ENCODE measurements at places on chromosomes 4 and X. TPM values are rescaled to one million over a fixed set of nuclear protein-coding genes. Genes with fewer than 3 reads are reported as not detected.

The FAM47E gene
- total RNA-seq = 1.0 TPM

DNA sequence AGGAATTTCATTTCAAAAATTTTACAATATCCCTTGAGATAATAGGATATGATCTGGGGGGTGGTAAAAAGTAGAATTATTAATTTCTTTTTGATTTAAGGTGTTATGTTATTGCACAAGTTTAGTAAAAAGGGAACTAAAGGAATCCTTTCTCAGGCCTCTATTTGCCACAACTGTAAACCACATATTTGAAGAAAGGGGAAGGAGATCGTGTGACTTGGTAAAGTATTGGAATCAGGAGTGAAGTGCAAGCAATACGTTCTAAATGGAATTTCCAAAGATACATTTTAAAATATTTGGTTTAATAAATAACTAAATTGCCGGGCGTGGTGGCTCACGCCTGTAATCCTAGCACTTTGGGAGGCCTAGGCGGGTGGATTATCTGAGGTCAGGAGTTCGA is 35.3 kb upstream of the SCRG1 start:
- no peak for DNase-seq

DNA sequence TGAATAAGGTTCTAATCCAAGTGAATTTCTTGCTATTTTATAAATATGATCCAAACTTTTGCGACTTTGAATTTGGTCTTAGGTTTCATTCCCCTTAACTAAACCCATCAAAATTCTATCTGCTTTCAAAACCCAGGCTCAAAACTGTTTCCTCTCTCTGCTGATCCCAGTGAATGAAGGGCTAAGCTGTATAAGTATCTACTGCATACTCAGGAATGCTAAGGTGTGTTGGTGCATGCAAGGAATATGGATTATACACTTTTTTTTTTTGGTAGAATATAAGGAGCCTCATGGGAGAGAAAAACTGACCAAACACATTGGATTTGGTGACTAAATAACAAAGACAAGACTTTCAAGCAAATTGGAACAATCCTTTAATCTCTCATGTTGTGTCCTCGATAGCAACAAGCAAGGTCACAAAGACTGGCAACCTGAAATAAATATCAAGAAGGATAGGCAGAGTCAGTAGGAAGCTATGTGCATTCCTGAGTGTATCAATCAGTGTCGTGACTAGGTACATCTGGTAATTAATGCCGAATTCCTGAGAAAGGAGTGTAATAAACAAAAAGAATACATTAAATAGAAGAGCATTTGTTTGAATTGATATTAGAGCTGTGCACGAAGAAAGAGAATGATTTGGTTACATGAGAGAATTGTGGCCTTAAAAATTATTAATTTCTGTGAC is 74.3 kb upstream of the KCTD8 start:
- DNase-seq = no peak

The SMIM20 gene
- total RNA-seq = 7.4 TPM

GRCh38 chrX:31555506-31555905 is 483.7 kb upstream of the FTHL17 start:
- no peak for DNase-seq

DNA sequence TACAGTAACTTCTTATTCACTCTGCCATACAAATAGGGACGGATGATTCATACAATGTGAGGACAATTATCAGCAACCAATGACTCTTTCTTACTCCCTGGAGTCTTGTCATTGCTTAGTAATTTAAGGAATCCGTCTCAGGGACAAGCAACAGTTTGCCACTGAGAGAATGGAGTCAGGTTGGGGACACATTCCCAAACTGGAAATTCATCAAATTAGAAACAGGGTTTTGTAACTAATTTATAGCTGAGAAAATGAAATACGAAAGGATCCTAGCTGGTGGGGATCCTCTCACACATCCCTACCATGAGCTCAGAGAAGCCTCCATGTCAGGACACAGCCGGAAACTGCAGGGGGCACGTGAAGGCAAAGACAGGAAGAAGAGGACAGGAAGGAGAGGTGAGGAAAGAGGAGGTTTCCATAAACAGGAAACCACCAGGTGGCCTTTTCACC is 50.4 kb upstream of the KDR start:
- no peak for DNase-seq

- DNase-seq = no peak
Measured at GRCh38 chr4:87566276-87566675, 37.1 kb upstream of the SPARCL1 start.

DNA sequence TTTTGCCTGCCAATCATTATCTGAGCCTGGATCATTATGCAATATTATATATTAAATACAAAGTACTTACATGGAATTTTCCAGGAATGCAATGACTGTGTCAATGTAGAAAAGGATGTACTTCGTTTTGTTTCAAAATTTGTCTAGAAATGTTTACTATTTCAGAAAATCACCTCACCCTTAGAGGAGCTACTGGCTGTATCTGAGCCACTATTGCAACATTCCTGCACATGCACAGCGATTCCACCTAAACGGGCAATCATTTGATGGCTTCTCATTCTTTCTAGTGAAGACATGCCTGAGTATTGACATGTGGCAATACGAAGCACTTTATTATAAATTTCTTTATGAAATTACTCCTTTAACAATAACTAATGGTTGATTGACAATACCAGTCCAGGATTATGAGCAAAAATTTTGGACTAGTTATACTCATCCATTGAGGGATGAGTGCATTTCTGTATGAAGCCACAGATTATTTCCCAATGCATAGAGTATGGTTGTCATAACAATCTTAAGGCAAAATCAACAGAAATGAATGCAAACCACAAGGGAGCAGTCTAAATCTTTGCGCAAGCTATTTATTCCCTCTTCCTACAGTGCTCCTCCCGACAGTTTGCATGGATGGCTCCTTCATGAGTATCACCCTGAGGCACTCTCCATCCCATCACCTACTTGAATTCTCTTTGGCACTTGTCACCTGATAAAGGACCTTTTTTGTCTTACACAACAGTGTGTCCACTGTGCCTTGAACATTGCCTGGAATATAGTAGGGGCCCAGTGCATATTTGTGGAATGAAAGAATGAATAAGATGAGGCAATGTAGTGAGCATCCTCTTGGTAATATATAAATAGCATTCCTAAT is 35.8 kb upstream of the MMAA start:
- no peak for DNase-seq

- DNase-seq = no peak
Measured at GRCh38 chrX:24860140-24860539, 155.6 kb downstream of the ARX start.

DNA sequence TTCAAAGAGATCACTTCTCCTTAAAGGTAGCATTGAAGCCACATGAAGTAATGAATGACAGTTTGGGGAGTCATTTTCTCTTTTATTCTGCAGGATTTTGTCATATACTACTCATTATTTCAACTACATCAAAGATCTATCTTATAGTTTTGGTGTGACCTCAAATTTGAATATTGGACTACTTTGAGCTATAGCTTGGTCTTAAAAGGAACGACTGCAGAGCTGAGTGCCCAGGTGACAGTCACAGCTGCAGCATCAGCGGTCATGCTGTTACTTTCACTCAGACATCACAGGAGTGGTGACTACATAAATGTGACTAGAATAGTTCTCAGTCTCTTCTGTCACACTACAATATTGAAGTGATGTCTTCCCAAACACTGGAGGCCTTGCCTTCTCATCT is 10.7 kb upstream of the SPCS3 start:
- no peak for DNase-seq

The CACNA1F gene
- total RNA-seq = 0.69 TPM

DNA sequence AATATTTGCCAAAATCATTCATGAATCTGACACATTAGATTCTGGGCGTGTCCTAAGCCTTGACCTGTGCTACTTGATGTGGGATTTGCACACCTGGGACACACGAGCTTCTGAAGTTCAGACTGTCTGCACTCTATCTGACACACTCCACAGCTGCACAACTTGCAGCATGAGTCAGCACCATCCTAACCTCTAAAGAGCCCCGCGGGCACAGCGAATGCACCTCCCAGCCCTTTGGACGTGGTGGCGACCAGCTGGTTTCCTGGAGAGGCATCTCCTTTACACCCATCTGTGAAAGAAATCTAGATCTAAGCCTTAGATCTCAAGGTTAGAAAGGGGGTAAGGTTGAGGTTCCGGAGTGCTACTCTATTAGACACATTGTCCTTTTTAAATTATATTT is 69.2 kb downstream of the SORBS2 start:
- no peak for DNase-seq

- no peak for DNase-seq
Measured at GRCh38 chrX:73863268-73863667, 300.3 kb downstream of the CHIC1 start.

DNA sequence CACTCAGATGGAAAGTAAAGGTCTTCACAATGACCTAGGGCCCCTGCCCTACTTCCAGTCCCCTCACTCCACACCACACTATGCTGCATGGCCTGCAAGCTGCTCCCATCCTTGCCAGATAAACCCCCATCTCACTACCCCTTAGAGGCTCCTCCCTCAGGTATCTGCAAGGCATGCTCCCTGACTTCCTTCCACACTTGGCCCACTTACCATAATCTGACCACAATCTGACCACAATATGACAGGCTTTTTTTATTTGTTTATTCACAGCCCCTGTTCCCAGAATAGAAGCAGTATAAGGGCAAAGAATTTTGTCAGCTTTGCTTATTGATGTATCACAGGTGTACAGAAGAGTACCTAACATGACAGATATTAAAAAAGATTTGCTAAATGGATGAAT is 124.7 kb downstream of the CAMK2D start:
- DNase-seq = peak; percentile 29

DNA sequence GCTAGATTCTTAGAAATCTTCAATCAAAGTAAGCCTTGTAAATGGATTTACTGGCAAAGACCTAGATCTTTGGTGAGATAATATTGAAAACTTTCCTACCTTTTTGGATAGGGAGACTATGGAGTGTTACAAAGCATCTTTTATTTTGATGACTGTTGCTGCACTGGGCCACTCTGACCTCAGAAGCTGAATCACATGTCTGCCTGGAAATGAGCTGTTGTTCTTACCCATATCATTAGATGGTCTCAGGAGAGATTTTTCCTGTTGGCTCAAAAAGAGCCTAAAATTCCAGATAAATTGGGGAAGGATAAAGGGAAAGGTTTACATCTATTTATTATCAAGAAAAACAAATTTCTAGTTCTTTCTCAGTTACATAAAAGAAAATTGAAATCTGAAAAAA is 127.5 kb upstream of the BMP3 start:
- DNase-seq = no peak

DNA sequence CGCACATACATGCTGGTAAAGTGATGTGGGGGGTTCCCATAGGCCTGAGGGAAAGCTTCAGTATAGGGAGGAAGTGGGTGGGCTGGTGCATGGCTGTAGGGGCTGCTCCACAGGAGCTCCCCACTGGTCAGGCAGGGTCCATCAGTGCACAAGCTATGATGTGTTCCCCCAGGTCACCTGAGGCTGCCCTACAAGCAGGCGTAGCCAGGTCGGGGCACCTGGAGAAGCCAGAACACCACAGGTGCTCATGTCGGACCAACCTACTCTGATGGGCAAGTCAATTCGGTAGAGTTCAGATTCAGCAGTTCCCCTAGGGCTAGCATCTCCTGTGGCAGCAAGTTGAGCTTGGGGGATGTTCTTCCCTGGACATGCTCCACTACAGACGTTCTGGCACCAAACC is 103.3 kb upstream of the EPHA5 start:
- no peak for DNase-seq

DNA sequence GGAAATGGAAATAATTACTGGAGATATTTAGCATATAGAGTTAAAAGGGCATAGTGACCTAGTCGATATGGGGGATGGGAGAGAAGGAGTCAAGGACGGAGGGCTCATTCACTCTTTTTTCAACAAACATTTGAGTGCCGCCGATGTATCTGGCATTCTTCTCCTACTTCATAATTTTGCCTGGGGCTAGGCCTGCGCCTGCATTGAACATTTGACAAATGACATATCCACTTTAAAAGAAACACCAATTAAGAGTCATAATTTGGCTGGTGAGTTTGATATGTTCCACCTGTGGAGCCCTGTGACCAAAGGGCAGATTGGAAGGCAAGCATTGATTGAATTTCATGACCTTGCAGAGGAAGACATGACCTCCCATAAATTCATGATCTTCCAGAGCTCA is 2.6 kb upstream of the GPC3 start:
- DNase-seq = no peak

DNA sequence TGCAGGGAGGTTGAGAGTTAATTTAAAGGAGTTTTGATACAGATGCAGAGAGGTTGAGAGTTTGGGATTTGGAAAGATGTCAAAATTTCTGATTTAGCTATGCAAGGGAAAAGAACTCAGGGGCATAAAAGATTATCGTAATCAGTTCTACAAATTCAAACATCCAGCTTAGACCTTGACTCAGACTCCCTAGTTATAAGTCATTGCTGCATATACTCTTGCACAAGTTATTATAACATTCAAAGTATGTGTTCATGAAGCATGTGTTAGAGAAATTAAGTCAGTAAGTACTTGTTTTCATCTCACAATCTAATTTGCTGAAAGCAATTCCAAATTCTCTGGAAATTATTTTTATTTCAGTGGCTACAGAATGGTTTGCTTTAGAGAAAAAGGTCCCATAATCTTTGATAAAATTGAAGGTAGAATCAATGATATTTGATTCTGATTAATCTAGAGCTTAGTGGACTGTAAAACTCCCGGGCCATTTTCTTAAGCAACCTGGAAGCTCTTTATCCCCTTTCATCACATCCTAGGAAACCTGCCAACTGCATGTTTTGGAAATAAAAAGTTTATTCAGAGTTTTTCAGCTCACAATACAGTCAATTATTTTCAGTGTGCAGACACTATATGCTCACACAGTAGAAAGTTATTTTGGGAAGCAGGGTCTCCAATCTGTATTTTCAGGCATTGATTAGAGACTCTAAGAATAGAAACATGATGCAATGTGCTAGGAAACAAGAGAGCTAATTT is 132.9 kb upstream of the SPANXC start:
- no peak for DNase-seq

DNA sequence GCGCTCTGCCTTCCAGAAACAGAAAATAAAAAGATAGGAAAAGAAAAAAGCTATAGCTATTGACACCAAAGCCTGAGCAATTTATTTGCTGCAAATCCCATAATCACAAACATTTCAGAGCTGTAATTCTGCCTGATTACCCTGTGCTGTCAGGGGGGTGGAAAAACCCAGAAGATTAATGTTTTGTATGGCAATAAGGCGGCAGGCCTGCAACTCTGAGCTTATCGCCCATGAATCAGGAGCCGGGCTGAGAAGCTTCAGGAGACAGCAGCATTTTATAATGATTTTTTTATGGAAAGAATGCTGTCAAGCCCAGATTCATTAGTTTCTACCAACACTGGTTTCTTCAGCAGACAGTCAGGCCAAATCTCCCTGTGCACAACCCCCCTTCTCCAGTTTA is 82.6 kb upstream of the TMEM164 start:
- no peak for DNase-seq

The ARHGAP4 gene
- total RNA-seq = 459 TPM

- no peak for DNase-seq
Measured at GRCh38 chrX:8289523-8289922, 118.5 kb upstream of the VCX2 start.

Measured in CD4-positive, CD25-positive, alpha-beta regulatory T cell (primary cell).